ENCODE measurements at places on chromosomes 5 and 9. TPM values are rescaled to one million over a fixed set of nuclear protein-coding genes. Genes with fewer than 3 reads are reported as not detected.

Gene KCTD16
- polyA plus RNA-seq: 4.0 TPM

Gene RASEF
- polyA plus RNA-seq: 3.4 TPM

Gene GMCL2
- polyA plus RNA-seq: not detected

Gene PDE8B
- 5.9 TPM for polyA plus RNA-seq

Gene BTNL8
- polyA plus RNA-seq: 0.42 TPM

Gene FCN2
- not detected for polyA plus RNA-seq

Gene NR2F1
- polyA plus RNA-seq: 356 TPM
